ENCODE measurements at places on chromosomes 1 and 21. TPM values are rescaled to one million over a fixed set of nuclear protein-coding genes. Genes with fewer than 3 reads are reported as not detected.
A peak's percentile ranks its signal among the peaks of the same experiment; 100 is the strongest.

DNA sequence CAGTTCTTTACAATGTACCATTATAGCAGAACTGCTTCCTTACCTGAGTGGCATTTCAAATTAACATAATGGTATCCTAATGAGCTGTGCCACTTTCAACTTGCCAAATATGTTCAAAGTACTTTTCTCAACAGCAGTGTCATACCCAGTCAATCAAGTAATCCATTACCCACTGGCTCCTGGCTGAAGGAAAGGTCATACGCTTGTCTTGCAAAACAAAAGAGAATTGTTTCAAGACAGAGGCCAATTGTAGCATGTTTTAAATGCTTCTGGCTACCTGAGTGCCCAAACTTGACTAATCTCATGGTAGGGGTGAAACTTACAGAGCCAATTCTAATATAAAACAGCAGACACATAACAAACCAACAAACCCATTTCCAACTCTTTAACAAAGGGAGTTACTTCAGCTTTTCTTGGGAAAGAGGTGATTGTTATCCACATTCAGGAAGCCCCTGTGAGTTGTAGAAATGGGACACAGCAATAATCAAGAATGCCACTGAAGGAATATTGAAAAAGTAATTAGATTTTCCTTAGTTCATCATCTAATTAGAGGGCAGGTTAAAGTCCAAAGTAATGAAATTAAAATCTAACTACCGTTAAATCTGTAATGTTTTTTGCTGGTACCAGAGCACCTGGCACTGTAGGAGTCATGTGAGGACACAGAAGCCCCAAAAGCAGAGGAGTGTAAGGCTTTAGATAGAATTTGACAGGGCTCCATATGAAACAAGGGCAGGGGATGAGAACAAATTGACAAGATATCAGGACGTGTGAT lies 241.9 kb downstream of the RWDD3 start:
- no peak for DNase-seq

GRCh38 chr1:47592296-47593012 lies 154.6 kb downstream of the FOXD2 start:
- DNase-seq: no peak

DNA sequence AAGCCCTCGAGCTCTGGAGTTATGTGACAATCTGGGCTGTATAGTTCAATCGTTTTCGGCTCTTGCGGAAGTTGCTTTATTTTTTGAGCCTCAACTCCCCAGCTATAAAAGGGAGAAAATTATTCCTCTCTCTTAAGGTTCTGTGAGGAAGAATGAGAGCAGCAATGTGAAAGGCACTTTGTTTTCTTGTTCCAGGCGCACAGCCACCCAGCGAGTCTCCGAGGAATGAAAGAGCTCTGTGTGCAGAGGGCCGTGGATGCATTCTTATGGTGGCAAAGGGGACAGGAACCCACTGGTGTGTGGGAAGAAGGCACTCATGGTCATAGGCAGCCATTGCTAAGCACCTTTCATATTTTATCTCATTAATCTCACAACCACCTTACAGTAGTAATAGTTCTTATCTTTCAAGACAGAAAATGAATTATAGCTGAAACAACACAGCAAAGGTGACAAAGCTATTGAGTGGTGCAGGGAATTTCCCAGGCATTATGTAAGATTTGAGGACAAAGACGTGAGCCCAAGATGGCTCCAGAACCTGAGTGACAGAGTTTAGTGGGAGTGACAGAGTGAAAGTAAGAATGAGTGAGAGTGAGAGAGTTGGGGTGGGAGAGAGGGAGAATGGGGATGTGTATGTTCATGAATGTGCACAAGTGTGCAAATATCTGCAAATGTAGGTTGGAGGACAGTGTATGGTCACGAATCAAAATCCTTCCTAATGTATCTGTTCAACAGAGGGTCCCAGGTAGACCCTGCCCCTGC lies 9.4 kb downstream of the CYP2J2 start:
- no peak for DNase-seq

- DNase-seq: no peak
Measured at GRCh38 chr1:69475021-69475420, 92.7 kb upstream of the LRRC7 start.

DNA sequence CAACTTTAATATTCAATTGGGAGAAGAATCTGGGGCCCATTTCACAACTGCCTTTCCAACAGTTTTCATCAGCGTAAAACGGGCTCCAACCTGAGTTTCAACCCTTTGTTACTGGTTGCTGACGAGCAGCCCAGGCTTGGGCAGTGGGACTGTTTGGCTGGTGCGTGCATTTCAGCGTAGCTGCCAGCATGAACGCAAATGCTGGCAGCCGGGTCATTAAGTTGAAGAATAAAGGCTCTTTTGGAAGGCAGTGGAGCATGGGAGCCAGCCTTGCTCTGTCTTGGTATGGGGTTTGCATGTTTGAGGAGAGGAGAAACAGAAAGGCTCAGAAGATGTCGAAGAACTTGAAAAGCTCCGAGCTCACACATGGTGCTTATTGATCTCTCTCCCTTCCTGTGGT lies 40.7 kb downstream of the WDR3 start:
- DNase-seq: no peak

DNA sequence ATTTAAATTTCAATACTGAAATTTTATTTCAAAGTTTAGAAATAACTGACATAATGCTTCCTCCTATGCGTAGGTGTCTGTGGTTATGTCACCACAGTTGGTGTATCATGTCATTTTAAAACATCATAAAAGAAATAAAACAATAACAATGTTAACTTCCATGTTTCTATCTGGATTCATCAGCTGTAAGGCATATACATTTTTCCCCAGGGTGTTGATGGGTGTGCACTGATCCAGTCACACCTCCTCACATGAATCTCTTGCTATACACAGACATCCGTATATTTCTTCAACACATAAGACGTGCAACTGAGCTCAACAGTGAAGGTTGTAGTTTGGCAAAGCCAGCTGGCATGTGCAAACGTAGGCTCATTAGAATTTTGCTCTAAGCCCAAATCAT lies 6.2 kb downstream of the KCNA3 start:
- DNase-seq: peak; percentile 14

DNA sequence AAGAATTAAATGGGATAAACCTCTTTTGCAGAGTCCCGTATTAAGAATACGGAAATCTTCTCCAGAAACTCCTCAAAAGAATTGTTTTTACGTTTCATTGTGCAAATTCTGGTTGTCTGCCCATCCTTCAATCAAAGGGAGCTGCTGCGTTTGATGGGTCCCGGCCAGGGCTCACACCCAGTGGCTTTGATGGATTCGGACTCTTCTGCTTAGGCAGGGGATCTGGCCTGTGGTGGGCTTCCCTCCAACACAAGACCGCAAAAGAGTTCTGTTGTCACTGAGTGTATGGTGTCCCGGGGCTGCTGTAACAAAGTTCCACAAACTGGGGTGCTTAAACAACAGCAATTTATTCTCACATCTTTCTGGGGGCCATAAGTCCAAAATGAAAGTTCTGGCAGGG lies 402.0 kb downstream of the PCP4 start:
- no peak for DNase-seq

Gene AMIGO1
- 2.2 TPM for total RNA-seq

GRCh38 chr1:116947092-116947860 lies 37.6 kb downstream of the PTGFRN start:
- no peak for DNase-seq

DNA sequence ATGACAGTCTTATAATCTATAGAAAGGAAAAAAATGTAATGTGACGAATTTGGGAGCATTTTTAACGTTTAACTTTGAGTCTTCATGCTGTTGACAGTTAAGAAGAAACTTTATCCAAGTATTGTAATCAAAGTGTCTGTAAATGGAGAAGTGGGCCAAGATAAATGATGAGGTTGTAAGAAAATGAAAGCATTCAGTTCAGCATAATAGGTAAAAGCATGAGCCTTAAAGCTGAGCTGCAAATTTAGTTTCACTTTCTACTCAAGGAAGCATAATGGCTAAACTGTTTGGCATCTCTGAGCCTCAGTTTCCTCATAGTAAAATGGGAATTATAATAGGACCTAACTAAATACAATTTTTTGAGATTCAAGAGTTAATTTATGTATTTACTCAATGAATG lies 1554.8 kb downstream of the KCNT2 start:
- no peak for DNase-seq

Gene DNM3
- total RNA-seq: 0.93 TPM

GRCh38 chr1:160163615-160164014 lies 12.2 kb downstream of the ATP1A4 start:
- no peak for DNase-seq

Gene NPHS2
- not detected for total RNA-seq

GRCh38 chr1:65332821-65333220 lies 23.5 kb downstream of the DNAJC6 start:
- DNase-seq: no peak

DNA sequence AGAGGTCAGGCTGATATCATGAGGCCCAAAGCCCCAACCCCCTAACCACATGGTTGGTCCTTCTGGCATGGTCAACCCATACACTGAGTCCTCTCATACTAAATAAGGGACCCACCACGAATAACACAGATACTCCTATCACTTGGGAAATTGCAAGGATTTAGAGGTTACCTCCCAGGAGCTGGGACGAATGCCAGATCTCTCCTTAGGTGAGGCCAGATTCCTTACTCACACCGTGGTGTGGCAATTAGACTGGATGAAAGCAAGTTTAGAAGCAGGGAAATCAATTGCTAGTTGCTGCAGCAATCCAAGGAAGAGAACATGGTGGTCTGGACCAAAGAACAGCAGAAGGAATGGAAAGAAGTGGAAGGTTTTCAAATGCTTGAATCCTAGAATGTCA lies 60.1 kb downstream of the IER5 start:
- DNase-seq: no peak

Gene TIE1
- not detected for total RNA-seq

Gene OR2G6
- not detected for total RNA-seq

- peak; percentile 19 for DNase-seq
Measured at GRCh38 chr1:25065795-25066238, 135.7 kb upstream of the RUNX3 start.

Gene SHE
- total RNA-seq: not detected

DNA sequence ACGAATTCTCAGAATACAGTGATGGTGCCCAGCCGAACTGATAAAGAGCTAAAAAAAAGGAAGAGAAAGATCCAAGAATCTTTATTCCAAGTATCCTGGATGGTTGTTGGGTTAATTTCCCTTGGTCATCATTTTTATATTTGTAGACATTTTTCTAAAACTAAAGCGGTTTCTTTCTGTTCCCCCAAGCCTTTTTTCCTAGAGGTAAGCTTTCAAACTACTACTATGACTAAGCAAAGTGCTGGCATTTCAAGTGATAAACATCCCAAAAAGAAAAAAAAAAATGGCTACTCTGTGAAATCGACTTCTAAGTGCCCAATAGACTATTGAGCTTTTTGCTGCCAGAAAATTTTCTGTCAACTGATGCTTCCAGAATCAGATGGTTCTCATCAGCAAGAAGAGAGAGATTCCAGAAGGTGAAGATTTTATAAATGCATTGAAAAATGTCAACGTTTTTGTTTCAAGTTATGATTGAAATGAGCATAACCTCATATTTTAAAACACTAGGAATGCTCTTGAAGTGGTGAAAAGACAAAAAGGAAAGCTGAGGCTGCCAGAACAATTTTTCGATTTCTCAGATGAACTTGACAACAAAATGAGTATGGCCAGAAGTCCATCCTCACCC lies 96.1 kb upstream of the ZC3H11B start:
- no peak for DNase-seq

Gene CFAP107
- not detected for total RNA-seq

DNA sequence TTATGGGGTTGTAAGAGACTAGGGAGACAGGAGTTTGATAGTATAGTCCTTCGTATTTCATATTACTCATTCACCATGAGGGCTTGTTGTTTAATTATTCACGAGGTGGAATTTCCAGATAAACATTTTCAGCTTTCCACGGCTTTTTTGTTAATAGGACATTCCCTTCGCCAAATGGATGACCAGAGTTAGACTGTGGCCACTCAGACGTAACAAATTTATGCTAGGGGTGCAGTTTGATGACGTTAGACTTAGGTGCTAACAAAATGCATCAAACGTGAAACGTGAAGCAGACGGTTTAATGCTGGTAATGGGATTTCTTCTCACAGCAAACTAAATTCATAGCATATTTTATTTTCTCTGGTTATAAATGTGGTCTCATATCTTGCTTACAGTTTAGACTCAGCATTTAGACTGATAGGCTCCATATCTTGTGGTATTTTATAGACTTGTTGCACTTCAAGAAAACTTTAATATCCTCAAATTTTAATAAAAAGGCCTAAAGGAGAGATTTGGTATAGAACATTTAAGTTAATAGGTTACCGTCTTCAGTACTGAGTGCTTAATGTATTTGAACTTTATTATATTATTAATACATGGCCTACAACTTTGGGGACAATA lies 2.3 kb downstream of the DHX9 start:
- no peak for DNase-seq

GRCh38 chr1:211830055-211830327 lies 572 bp downstream of the LPGAT1 start:
- DNase-seq: peak; percentile 40

Gene SLFNL1
- not detected for total RNA-seq

Gene LRRC3
- total RNA-seq: 2.8 TPM

DNA sequence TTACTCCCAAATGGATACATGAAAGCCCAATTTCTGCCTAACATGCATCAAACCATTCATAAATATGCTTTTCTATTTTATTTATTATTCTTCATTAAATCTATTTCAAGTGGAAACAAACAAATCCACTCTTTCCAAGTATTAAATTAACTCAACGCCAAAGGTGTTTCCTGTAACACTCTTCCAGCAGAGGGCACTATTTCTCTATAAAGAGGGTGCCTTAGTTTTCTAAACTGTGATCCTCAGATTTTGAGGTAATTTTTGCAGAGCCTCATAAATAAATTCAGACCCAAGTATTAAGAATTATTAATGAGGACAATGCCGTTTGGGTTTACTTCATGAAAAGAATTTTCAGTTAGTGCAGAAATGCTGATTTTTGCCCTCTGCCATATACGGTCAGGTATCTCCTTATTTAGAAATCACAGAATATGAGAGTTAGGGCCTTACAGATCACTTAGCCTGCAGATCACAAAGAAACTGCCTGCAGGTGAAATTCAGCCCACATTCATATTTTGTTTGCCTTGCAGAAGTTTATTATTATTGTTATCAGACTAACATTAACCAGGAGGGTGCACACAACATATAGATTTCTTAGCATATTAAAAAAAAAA lies 40.1 kb upstream of the MYSM1 start:
- no peak for DNase-seq

Gene CENPL
- total RNA-seq: 24.5 TPM

Gene OR2L2
- total RNA-seq: 0.07 TPM

DNA sequence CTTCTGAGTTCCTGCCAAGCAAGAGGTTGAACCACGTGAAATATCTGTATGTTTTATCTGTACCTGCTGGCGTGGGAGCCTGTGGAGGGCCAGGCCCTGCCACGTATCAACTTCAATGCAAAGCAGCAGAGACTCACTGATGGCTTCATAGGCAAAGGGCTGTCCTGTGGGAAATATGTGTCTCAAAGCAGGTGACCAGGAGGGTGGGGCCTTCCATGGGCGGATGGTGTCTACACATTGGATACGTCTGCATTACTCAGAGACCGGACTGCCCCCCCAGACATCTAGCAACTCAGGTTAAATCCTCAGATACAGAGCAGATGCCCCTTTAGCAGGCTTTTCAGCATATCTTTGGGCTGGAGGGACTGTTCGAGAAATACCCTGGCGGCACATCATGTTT lies 210.8 kb upstream of the C1orf174 start:
- no peak for DNase-seq

GRCh38 chr1:21118167-21118566 lies 58.5 kb downstream of the EIF4G3 start:
- DNase-seq: no peak

Gene MXRA8
- not detected for total RNA-seq

Measured in activated CD4-positive, alpha-beta memory T cell treated with anti-CD3 and anti-CD28 coated beads for 36 hours (primary cell).